ENCODE measurements at places on chromosomes 2 and 18.

DNA sequence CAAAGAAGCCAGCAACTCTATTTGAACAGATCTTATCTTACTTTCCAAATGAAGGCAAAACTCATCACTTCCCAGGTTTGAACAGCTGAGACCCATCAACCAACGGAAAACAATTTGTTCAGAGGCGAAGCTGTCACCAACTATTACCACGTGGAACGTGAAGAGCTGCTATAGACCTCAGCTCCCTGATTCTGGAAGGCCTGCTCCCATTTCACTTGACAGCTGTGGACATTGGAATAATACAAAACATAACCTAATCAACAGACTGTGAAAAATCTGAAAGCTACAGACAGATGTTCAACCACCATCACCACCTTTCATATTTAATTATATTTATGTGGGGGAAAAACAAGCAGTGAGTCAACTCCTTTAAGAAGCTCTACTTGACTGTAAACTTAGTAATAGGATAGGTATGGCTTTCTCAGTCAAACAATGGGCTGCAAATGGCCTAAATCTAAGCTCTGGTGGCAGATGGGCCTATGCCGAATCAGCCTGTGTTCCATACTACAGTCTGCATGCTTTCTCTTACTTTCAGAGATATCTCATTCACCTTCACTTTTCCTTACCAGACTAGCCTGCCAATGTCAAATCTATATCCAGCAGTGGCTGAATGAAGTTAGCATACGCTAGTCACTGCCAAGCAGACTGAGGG lies 896.4 kb downstream of the TDRD15 start:
- DNase-seq: no peak

- DNase-seq: no peak
These were observed 260.5 kb downstream of the CALCRL start for GRCh38 chr2:187187519-187187918.

DNA sequence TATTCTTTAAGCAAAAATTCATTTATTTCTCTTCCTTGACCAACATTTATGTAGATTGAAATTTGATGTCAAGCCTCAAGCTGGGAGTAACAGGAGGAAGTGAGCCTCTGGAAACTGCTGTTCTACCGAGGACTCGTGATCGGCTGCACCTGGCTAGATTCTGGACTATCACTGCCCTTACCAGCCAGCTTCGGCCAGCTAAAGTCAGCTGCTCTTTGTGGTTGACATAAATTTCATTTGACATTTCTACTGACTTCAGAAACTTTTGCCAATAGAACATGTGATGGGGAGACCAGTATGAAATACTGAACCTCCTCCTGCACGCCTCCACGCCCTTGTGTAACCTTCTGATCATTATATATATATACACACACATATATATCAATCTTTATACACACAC lies 74.2 kb upstream of the RGPD5 start:
- no peak for DNase-seq

- no peak for DNase-seq
These were observed 5.0 kb upstream of the OTOS start for GRCh38 chr2:240145461-240145860.

- no peak for DNase-seq
These were observed 93.7 kb upstream of the ID2 start for GRCh38 chr2:8587920-8588830.

DNA sequence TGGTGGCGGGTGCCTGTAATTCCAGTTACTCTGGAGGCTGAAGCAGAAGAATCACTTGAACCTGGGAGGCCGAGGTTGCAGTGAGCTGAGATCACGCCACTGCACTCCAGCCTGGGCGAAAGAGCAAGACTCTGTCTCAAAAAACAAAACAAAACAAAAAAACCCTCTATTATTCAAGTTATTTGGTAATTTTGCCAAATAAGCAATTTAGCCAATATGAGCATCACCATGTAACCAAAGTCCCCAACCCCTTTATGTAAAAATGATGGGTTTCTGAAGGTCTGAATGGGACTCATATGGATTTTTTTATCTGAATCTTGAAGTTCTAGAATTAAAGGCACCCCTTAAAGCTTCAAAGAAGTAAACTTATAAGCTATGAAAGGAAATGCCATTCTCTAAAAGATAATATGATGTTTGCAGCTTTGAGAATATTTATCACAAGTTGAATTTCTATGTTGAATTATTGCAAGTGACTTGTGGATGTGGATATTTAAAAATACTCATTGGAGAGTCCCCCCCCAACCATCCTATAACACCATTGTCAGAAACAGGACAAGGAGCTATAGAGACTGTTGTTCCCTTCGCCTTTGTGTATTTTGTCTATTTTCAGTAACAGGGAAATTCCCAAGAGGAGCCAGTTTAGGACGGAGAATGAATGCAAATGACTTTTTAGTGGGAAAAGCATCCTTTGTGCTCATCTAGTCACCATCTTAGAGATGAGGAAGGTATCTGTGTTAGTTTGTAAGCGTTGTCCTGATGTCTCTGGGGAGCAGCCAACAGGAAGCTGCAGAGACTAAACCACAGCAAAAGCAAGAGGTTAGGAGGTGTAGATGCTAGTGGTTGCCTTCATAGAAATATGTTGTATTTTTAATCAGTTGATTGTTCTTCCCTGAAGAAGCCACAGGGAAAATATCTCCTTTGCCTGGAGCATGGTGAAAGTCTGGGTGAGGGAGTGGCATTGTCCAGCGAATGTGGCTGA lies 68.3 kb downstream of the TET3 start:
- DNase-seq: no peak

DNA sequence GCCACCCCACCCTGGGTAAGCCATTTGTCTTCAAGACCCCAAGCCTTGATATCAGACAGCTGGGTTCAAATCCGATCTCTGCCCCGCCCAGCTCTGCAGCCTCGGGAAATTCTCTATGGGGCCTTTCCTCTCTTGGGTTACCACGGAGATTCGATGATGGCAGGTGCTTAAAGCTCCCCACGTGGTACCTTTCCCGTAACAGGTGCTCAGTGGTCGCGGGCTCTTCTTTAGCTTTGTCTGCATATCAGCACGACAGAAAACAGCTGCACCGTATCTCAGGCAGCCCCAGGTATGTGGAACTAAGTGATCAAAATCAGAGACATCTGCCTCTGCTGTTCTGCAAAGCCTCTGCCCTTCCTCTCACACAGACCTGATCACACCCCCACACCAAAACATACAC lies 37.4 kb downstream of the TTC32 start:
- no peak for DNase-seq

DNA sequence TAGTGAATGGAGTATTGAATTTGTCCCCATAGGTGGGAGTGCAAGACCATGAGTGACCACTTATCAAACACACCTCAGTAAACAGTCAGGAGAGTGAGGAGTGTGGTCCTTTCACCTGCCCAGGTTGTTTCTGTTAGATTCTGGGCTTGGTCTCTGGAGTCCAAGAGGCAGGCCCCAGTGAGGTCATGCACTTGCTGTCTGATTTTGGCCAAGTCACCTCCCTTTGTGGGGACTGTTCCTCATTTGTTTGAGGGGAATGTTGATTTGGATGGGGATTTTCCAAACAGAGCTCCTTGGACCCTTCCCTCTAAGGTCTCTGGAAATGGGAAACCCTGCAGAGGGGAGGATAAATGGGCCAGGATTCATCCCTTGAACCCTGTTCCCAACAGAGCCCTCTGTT lies 7.3 kb downstream of the IL1RN start:
- no peak for DNase-seq

GRCh38 chr2:72963423-72964145 lies 46.3 kb downstream of the EMX1 start:
- DNase-seq: no peak

- no peak for DNase-seq
These were observed 54.7 kb upstream of the RIOK3 start for GRCh38 chr18:23398401-23398800.

DNA sequence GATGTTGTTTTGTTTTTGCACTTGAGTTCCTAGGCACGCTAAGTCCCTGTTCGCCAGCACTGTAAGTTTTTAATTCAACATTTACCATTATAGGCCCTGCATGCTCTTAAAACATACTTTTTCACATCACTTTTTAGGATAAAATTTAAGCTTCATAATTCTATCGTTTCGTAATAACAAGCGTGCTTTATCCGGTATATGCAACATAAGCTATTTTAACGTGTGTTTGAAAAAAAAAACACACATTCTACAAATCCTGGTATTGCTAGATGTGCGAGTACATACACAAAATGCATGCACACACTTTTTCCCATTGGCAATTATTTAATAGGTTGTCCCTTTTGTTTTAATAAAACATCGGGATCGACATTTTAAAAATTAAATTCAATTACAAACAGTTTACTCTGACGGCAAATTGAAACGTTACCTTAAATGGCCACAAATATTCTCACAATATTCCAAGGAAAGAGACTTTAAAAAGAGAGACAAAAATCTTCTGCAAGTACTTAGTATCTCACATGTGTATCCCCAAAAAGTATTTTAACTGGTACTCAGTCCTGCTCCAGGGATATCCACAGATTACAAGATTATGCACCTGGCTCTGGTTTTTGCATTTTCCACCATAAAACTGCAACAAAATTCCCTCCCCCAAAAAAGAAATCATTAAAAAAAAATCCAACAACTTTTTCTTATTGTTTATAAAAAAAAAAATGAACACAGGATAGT lies 1.0 kb upstream of the TCF4 start:
- no peak for DNase-seq

DNA sequence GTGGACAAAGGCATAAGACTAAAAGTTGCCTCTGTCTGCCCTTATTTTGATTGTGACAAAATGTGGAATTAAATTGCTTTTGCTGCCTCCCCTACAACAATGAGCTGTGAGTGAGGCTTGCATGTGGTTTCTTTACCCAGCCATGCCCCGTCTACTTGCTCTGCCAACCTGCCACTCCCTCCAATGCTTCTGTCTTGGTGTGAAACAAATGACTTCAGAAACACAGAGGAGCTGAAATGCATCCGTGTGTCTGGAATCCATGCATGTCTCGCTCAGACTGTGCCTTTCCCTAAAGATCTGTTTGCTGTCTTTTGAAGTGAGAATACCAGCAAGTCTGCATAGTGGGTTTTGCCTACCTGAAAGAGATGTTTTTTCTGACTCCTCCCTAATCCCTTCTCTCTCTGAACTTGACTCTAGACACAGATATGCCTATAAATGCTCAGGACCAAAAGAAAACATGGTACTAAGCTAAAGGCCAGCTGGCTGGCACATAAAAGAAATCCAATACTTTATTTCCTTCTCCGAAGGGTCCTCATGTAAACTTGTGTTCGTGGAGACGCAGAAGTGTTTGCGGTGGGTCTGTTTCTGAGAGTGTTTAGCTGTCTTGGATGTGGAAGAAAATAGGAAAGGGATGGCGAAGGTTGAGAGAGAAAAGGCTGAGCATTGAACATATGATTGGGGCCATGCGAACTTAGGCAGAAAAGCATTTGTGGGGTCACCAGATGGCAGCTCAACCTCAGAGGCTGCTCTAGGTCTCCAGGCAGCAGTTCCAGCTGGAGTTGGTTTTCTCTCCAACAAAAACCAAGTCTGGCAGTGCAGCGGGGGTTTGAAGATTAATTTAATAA lies 120.5 kb downstream of the CCBE1 start:
- DNase-seq: no peak

- no peak for DNase-seq
These were observed 325.0 kb upstream of the UBE2E3 start for GRCh38 chr2:180655393-180655792.

DNA sequence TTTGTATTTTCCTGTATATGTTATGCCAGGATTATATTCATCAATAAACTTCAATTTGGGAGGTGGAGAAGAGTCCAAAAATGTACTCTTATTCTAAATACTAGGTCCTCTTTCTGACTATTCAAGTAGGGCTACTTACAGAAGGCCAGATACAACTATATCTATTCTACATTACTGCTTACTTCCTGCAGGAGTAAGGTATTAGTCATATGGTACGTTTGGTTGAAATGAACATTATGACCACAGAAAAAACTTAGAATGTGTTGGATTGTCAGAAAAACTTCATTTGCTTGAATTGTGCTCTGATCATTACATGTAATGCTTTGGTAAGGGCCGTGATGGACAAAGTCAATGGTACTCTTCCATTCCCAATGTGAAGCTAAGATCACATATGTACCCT lies 35.0 kb downstream of the STAT4 start:
- no peak for DNase-seq

All from stimulated activated CD4-positive, alpha-beta T cell treated with anti-CD3 and anti-CD28 coated beads, Interleukin-1b, Interleukin-23, amount 100 ng/mL, for 4 hours (primary cell).